ENCODE measurements at places on chromosomes 12 and 14.

DNA sequence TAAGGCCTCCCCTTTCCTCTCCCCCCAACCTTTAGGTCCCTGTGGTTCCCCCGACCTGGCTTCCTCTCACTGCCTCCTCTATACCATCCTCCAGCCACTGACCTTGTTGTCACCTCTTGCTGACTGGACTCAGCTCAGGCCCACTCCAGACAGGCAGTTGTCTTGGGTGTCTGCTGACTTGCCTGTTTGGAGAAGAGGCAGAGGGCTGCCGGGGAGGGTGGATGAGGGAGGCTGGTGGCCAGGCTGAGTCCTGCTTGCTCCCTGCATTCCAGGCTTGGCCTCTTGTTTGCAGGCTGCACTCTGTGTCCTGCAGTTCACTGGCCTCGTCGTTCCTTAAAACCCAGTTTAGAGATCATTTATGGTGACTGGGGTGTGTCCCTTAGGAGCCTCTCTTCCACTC lies 31.0 kb upstream of the RD3L start:
- no peak for DNase-seq

- no peak for DNase-seq
These were observed 19.0 kb downstream of the KCTD10 start for GRCh38 chr12:109458086-109458485.

DNA sequence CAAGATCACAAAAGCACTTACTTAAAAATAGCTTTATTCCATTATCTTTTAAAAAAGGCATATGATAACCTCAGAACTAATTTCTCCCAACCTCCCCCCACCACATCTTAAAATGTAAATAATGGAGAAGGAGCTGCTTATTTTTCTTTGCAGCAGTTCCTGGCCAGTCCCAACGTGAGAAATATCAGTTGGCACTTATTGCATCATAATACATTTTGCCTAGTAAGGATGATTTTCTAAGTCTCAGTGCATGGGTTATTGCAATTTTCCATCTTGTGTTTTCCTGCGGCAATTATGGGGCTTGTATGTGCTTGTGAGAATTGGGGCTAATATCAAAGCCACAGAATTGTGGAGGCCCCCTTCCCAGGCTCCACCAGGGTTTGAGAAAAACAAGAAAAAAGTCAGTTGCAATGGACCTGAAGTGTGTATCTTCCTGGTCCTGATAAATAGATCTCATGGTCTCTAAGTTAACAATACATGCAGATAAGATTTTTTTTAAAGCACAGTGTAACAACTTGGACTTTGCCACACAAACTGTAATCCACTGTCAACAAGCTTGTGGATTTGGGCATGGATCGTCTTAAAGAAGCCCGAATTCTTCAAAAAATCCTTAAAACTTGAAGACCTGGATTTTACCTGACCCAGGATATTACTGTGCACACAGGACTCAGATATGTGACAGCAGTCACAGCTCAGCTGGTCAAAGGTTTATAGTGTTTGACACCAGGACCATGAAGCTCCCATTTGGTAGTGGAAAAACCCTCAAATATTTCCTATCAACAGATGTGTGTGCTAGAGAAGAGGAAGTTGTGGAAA lies 2.8 kb upstream of the WSB2 start:
- no peak for DNase-seq

DNA sequence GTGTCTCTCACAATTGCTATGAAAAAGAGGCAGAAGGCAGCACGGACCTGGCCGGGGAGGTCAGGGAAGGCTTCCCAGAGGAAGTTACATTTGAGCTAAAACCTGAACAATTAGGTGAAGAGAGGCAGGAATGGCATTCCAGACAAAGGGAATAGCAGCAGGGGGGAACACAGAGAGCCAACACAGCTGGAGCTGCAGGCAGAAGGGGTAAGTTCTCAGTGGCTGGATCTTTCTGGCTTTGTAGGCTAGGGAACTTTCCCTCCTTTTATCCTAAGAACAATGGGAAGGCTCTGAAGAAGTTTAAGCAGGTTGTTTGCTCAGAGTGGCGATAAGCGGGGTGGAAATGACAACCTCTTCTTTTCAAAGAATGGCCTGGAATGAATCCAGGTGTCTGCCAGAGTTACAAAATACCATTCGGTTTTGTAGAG lies 100.0 kb downstream of the PRIMA1 start:
- DNase-seq, result no peak

DNA sequence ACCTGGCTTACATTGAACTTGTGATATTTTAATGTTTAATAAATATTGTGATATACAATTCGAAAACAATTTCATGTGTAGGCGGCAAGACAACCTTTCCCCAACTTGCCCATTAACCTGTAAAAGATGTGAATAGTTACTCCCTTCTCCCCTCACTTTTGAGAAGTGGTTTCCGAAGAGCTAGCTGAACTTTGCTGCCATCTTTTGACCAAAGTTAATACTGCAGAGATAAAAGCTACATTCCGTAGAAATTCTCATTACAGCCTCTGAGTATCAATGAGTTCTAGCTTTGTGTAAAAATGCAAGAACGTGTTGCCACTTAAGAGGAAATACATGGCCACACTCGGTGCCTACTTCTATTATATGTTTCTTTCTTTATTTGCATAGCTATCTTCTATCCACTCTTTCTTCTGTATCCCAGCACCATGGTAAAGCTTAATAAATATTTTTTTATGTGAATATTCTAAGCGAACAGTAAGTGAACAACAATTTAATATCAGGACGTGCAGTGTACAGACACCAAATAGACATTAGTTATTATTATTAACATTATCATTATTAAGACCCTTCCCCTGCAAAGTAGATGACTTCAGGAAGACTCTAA lies 105.1 kb upstream of the TMEM260 start:
- DNase-seq, result no peak

GRCh38 chr14:77024171-77024691 lies 4.3 kb downstream of the IRF2BPL start:
- no peak for DNase-seq

GRCh38 chr14:76193696-76194095 lies 42.0 kb downstream of the GPATCH2L start:
- no peak for DNase-seq

GRCh38 chr12:87425942-87426554 lies 603.2 kb downstream of the C12orf50 start:
- no peak for DNase-seq

DNA sequence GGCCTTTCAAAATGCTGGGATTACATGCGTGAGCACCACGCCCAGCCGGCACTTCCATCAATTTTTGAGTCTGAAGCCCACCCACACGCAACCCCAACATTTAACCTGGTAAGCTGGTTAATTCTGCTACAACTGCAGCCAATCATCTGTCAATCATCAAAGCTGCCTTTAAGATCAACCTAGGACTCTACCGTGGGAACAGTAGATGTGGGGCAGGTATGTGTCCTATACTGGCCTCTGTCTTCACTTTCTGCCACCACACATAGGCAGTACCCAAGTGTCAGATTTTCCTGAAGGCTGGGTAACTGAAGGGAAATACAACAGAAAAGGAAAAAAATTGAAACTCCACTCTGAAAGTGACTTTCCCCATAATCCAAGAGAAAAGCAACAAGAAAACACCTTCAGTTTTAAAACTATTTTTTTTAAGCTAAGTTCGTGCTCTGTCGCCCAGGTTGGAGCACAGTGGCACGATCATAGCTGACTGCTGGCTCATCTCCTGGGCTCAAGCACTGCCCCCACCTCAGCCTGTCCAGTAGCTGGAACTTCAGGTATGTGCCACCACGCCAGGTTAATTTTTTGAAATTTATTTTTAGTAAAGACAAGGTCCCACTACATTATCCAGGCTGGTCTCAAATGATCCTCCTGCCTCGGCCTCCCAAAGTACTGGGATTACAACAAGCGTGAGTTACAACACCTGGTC lies 22.2 kb downstream of the VCPKMT start:
- DNase-seq, result no peak

DNA sequence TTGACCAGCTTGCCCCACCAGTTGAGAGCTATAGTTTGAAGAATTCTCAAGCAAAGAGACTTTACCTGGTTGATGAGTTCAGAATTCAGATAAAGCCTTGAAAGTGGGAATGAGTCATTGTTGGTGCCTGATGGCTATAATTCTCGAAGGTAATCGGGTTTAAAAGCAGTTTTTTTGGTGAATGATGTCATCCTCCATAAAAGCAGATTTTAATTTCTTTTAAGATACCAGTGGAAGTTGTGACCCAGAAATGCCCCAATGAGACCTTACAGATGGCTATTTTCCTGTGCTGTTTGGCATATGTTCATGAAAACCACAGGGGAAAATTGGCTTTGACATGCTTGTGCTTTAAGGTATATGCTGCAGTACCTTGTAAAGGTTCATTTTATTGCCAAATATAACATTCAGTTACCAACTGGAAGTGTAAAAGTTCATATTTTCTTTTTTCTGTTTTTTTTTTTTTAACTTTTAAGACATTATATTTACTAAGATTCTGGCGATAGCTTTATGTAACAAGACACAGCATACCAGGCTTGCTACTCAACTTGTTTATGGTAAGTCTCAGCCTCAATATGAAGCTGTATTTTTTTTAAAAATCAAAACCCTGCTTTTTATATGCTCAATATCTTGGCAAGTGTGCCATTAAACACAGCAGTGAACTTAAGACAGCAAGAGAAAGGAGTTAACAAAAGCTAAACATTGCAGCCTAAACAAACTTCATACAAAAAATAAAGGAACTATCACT lies 119.3 kb downstream of the LMNTD1 start:
- DNase-seq, result no peak

DNA sequence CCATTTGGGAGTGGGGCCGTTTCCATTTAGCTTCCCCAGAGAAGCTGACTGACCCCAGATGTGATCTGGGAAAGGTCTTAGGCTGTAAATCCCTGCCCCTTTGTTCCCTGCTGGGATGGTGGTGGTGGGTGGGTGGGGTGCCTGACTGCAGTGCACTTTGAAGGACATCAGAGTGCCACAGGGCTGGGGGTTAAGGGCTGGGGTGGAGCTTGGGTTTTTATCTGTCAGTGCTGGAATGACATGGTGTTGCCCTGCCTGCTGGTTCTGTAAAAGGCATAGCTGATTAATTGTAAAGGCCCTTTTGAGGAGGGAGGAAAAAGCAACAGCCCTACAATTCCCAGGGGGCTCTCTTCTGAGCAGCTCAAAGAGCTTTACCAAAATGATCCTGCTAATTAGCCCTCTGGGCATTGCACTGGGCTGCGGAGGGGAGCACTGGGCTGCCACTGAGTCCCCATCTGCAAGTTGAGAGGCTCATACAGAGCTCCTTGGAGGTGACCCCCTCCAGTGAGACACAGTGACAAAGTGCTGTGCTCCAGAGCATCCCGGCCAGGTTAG lies 21.1 kb downstream of the PLEKHG3 start:
- no peak for DNase-seq

GRCh38 chr14:88342980-88343379 lies 19.9 kb upstream of the KCNK10 start:
- DNase-seq, result no peak

GRCh38 chr14:53501361-53502211 lies 348.5 kb upstream of the DDHD1 start:
- no peak for DNase-seq

DNA sequence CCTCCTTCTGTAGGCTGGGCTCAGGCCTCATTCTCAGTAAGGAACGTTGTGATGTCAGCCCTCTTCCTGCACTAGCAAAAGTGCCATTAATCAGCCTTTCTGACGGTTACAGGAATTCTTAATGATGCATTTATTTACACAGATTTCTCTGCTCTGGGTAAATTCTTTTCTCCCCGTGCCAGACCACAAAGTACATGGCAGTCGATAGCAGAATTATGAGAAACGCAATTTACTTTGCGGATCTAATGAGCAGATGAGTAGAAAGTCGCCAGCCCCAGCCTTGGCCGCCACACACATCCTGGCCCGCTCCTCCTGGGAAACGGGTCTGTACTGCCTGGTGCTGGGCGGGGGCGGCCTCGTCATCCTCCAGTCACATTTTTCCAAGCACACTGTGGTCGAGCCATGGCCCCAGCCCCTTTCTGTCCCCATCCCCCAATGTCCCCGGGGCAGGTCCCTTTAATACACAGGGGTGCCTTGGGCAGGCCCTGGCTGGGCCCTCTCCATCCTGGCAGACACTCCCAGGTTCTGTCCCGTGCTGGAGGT lies 25.9 kb downstream of the NOC4L start:
- DNase-seq, result no peak

DNA sequence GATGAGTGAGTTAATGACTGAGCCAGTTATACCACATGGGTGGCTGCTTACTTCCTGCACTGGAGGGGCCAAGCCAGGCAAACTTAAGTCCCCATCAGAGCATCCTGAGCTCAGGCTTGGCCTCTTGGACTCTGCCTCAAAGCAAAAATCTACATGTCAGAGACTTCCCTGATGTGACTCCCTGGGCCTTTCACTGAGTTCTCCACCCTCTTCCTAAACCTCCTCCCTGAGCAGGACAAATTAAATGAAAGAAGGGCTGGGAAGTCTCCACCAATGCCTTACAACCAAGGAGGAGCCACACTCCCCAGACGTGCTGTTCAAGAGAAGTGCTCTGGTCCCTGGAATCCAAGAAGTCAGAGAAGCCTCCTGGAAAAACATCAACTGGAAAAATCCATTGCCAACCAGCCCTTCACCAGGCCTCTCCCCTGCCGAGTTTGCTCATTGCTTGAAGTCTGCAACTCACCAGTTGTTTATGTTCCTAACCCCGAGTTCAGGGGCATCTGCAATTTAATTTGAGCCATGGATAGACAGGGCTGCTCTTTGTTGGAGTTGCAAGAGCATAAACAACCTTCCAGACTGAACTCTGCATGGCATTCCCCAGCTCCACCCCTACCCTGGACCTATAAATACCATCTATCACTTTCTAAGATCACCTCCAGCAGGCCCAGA lies 160.5 kb downstream of the ANO2 start:
- peak; percentile 54 for DNase-seq

All from vagina (tissue), 2 donors.